Testis (tissue), 5 donors: ENCODE measurements at places on chromosomes 1 and 21.

DNA sequence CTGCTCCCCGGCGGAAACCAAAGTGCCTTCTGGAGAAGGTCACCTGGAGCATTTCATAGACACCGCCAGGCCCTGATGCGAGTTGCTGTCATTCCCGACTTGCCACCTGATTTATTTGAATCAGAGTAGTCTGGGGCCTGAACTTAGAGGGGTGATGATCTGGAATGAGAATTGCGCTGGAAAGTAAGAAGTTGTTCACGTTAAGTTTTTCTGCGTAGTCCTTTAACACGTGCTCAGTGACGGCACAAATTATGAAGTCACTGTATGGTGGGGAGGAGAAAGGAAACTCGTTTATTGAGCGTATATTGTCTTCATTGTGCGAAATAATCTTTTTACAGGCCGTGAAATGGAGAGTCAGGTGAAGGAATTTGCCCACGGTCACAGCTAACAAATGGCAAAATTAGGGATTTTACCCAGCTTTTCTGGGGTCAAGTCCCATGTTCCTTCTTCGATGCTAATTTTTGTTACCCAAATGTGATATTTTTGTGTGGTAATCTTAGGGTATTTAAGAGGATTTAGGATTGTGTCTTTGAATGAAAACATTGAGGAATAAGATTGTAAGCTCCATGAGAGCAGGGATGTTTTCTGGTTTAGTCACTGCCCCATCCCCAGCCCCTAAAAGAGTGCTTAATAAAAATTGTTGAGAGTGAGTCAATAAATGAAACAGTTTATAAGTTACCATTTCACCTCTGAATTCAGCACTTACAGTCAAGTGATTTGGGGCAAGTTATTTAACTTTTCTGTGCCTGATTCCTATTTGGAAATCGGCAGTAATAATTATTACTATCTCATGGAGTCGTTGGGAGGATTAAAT is 46.4 kb upstream of the NBL1 start:
- DNase-seq, result no peak

- no peak for DNase-seq
Measured at GRCh38 chr1:51624855-51625254, 8.0 kb downstream of the OSBPL9 start.

- no peak for DNase-seq
Measured at GRCh38 chr1:211280910-211281309, 21.7 kb downstream of the RCOR3 start.

DNA sequence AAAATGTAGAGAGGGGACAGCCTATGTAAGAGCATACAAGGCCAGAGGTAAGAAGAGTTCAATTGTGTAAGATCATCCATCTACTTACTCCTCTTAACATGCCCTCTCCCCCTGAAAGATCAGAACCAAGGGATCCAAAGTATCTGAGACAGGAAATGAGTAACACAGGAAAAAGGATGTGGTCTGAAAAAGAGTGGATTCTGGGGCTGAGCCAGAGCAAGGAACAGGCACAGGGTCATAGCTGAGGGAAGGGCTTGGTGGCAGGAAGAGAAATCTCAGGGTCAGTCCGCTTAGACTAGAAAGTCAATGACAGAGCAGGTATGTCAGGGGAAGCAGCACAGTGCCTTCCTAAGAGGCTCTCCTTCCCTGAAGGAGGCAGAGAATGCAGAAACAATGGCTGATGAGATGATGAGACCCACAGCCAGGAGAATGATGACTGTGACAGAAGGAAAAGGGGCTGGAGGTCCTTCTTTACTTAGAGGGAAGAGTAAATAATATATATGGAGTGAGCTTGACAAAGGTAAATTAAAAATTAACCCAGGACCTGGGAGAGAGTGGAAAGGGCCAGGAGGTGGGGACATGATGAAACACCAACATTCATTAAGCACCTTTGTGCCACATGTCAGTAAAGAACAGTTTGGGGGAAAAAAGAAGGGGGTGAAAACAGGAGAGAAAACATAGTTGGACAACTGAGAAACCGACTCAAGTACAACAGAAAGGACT is 26.2 kb upstream of the A3GALT2 start:
- DNase-seq, result no peak

- DNase-seq, result peak; percentile 32
Measured at GRCh38 chr1:119962296-119962968, 66.1 kb upstream of the ADAM30 start.
